ENCODE measurements at places on chromosomes 7 and 10.

DNA sequence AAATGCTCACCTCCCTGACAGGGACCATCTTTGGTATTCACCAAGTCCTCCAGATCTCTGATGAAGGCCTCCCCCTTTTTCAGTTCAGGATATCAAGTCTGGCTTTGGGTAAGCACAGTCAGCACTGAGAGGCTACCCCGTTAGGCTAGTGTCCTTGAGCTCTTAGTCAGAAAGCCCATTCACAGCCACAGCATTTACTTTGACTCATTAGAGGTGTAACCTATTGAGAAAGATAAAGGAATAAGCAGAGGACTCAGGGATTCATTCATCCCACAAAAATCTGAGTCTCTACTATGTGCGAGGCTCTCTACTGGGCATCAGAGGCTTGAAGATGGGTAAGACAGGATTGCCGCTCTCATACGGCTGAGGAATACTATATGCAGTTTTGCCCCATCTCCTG, 14.0 kb upstream of the RAMP3 start:
- no peak for DNase-seq

- no peak for DNase-seq
These were observed 15.8 kb downstream of the CPA1 start for GRCh38 chr7:130396109-130396508.

DNA sequence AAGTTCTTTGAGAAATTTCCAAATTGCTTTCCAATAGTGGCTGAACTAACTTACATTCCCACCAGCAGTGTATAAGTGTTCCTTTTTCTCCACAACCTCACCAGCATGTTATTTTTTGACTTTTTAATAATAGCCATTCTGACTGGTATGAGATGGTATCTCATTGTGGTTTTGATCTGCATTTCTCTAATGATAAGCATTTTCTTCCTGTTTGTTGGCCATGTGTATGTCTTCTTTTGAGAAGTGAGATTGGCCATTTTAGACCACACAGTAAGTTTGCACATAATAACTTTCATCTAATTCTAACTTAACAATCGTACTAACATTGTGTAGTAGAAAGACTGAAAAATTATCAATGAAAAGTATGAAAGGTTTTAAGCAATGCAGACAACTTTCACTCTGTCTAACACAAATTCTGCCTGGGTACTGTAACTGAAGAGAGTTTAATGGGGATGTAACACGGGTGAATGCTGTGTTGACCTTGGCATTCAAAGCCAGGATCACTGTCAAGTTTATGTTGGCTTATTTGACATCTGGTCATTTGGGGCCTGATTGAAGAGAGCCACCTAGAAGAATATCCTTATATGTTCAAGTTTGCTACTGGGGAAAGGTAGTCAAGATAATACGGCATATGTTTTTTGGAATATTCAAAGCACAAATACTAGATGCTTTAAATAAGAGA, 50.4 kb downstream of the FAM171A1 start:
- DNase-seq: no peak

- DNase-seq: no peak
These were observed 3.3 kb downstream of the NPS start for GRCh38 chr10:127552446-127552845.

- DNase-seq: no peak
These were observed 32.8 kb downstream of the UBTD1 start for GRCh38 chr10:97531401-97531986.

GRCh38 chr7:121336579-121336978, 7.8 kb downstream of the WNT16 start:
- no peak for DNase-seq

GRCh38 chr7:35565927-35566326, 129.0 kb downstream of the HERPUD2 start:
- no peak for DNase-seq

- DNase-seq: peak; percentile 30
These were observed 920 bp downstream of the PRLHR start for GRCh38 chr10:118594392-118595063.

- DNase-seq: peak; percentile 63
These were observed 4.8 kb upstream of the HYCC1 start for GRCh38 chr7:23018750-23019149.

Measured in kidney capillary endothelial cell (primary cell).